NCI-H2081 treated with DMSO at 0.1 percent for 48 hours (cell line): ENCODE measurements at places on chromosomes 6 and 20.

DNA sequence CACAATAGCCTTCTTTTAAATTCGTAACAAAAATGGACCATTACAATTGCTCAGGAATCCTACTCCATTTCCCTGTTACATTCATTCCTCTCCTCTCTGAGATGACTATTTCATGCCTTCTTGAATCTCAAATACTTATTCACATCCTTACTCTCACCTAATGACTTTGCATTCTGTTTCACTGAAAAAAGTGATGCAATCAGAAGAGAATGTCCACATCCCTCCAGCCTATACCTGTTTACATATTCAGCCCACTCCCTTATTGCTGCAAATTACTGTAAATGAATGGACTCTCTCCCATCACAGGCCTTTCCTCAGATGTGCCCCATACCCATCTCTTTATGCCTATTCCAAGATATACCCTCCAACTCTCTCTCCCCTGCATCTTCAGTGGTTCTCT is 8.6 kb downstream of the TAAR1 start:
- no peak for DNase-seq

DNA sequence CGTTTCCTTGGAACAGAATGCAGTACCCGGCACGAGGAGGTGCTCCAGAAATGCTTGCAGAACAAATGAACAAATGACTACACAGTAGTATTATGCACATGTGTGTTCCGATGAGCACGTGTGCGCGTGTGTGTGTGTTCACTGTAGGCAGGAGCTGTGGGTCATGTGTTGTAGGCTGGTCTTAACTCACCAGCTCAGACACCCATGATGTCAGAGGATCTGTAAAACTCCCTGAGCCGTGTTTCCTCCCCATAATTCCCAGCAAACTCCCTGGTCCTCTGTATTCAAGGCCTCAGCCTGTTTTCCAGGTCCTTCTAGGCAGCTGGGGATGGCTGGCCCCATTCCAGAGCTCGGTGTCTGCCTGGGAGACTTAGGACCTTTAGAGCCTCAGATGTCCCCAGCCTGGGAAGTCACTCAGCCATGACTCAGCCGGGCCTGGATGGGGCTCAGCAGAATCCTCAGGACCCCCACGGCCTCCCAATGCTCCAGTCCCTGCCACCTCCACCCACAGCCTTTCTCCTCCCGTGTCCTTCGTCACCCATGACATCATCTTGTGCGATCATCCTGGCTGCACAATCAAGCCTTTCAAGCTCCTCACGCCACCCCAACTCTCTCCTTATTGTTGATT is 475.0 kb upstream of the SULF2 start:
- DNase-seq: no peak

GRCh38 chr6:56231827-56232226 is 15.6 kb downstream of the COL21A1 start:
- no peak for DNase-seq

DNA sequence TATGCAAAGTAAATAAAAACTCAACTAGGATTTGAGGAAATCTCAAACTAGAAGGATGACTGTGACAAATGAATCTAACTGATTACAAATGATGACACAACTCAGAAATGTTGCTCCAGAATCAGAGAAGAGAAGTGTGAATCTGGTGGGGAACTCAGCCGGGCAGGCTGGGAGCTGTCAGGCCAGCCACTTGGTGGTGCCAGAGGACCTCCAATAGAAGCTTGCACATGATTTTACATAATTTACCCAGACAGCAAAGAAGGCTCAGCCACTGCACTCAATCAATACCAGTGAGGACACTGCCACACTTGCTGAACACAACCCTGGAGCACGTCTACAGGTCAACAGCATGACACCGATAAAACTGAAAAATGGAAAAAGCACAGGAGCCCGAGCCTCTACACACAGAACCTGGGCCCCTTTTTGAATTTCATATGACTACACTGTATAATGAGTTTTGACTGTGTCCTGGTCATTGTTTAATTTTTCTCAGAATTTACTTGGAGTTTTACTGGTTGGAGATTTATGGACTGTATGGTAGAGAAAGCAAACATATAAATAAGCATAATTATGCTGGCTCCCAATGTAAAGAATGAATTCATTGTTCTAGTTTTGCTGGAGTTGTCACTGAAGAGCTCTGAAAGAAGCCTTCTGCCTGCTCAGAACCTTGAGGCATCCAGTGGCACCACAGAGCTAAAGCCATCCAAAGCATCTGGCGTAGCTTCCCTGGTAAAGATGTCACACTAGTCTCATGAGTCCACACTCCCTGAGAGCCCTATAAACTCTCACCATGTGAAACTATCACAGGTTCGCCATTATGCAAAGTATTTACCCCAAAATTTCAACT is 296.5 kb downstream of the THBS2 start:
- no peak for DNase-seq

GRCh38 chr6:31402324-31403282 is 792 bp upstream of the MICA start:
- DNase-seq: no peak

DNA sequence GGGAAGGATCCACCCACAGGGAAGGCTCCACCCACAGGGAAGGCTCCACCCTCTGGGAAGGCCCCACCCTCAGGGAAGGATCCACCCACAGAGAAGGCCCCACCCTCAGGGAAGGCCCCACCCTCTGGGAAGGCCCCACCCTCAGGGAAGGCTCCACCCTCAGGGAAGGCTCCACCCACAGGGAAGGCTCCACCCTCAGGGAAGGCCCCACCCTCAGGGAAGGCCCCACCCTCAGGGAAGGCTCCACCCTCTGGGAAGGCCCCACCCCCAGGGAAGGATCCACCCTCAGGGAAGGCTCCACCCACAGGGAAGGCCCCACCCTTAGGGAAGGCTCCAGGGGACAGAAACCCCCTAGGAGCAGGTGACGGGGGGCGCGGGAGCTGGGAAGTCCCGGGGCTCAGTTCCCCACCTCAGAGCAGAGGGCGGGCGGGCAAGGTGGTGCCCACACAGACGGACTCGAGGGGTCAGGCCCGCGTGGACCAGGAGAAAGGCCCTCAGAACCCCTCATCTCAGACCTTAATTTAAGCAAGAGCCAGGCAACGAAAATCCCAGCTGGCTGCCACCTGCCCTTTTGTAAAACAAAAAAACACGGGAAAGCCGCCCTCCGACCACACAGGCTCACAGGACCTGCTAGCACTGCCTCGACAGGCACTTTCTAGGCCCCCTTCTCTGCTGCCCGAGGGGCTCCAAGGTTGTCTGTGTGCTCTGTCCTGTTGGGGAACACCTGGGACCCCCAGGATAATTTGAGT is 39.7 kb downstream of the KCNQ2 start:
- DNase-seq: no peak

GRCh38 chr6:4931530-4932227 is 72.2 kb downstream of the RPP40 start:
- DNase-seq: no peak

- DNase-seq: no peak
Observed at GRCh38 chr20:1473246-1474220, 6.9 kb upstream of the NSFL1C start.

DNA sequence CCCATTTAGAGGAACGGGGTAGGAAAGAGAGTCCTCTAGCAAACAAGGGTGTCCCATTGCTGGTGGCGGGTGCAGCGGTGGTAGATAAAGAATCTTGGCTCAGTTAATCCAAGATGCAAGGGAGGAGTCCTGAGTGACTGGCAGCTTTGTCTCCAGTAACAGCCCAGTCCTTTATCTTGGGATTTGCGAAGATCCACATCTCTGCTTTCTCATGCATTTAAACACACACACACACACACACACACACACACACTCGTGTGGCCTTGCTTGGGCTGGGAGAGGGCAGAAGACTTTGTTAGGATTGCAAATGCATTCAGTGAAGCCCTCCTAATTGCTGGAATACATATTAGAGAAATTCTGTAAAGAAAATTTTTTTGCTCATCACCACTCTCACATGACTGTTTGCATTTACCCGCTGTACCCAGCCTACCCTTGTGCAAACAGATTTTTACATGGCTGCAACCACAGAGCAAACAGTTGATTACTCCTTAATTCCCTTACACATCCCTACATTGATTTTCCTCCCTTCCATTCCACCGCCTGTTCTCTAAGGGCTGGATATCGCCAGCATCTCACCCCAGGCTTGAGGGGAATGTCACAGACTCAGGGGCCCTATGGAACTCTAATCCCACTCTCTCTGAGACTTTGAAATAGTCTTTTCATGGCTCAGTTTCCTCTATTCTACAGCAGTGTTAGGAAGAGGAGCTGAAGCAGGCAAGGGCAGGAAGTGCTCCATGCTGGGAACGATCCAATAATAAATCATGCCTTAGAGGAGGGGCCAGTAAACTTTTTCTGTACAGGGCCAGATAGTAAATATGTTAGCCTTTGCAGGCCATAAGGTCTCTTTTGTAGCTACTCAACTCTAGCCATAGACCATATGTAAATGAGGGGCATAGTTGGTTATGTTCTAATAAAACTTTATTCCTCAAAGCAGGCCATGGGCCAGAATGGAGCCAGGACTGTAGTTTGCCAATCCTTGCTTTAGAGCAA is 3.5 kb downstream of the C6orf132 start:
- no peak for DNase-seq

GRCh38 chr6:87794922-87795885 is 93.2 kb upstream of the AKIRIN2 start:
- no peak for DNase-seq

GRCh38 chr20:58372806-58373205 is 16.2 kb upstream of the VAPB start:
- DNase-seq: no peak

- no peak for DNase-seq
Observed at GRCh38 chr6:136792095-136792409, 225 bp downstream of the MAP3K5 start.

DNA sequence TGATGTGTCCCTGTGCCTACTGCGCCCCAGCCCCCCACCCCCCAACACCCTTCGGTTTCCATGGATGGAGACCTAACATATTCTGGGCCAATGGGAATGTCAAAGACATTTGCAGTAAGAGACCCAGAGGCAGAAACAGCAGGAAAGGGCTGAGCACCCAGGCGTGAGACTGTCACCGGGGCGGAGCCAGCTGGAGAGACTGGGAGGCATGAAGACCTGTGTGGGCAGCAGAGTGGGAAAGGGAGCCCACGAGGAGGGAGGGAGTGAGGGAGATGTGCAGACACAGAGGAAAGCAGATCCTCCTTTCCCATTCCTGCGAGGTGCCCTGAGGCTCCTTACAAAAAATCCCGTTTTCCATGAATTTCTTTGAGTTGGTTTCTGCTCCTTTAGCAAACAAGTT is 150.2 kb downstream of the FOXC1 start:
- DNase-seq: no peak

DNA sequence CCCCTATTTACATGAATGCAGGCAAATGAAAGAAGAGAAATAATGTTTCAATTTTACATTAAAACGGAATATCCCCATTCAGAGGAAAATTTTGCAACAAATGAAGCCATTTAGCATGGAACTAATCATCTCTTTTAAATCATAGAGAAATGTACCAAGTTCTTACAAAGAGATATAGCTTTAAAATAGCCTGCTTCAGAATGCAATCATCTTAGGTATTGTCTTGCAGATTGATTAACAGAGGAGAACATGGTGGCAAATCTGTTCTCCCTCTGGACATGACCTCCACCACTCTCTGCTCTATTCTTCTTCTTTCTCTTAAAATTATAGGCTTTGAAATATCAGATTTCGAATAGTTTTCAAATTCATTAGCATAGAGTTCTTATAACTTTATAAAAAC is 155.7 kb upstream of the DTNBP1 start:
- no peak for DNase-seq

DNA sequence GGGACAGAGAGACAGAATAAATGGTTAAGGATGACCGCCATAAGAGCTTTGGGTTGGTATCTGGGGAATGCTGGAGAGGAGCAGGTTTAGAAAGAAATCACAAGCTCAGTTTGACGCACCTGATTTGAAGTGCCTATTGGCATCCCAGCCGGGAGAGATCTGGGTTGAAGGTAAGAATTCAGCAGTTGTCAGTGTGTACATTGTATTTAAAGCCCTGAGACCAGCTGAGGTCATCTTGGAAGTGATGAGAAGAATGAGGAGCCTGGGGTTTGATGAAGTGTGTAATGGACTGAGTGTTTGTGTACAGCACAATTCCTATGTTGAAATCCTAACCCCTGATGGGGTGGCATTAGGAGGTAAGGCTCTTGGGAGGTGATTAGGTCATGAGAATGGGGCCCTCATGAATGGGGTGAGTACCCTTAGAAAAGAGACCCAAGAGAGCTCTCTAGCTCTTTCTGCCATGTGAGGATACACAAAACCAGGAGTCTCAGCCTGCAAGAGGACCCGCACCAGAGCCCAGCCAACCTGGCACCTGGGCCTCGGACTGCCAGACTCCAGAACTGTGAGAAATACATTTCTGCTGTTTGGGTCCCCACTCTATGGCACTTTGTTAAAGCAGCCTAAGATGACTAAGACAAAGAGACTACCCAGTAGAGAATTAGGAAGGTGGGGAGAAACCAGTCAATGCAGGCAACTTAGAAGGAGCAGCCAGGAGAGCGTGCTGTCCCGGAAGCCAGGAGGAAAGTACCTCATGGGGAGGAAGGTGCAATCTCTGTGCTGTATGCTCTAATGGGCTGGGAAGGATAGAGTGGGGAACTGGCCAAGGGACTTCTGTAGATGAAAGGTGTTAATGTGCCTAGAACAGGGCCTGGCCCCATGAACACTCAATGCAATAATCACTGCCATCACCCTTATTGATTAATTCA is 133.7 kb upstream of the SLC24A3 start:
- DNase-seq: no peak
